ENCODE measurements at places on chromosomes 3 and 15.
A peak's percentile ranks its signal among the peaks of the same experiment; 100 is the strongest.

DNA sequence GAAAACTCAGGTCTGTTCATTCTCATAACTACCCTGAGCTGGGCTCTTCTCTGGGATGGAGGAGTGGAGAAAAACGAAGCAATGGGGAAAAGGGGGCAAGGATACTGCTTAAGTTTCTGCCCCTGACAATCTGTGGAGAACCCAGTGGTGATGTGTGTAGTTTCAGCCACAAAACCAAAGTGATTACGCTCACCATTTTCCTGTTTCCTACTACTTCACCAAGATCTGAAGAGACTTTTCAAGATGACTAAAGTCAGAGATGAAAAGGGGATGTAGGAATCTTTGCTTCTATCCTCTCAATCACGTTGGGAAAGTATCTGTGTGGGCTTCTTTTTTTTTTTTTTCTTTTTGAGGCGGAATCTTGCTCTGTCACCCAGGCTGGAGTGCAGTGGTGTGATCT lies 8.3 kb upstream of the UBE2E1 start:
- no peak for DNase-seq

DNA sequence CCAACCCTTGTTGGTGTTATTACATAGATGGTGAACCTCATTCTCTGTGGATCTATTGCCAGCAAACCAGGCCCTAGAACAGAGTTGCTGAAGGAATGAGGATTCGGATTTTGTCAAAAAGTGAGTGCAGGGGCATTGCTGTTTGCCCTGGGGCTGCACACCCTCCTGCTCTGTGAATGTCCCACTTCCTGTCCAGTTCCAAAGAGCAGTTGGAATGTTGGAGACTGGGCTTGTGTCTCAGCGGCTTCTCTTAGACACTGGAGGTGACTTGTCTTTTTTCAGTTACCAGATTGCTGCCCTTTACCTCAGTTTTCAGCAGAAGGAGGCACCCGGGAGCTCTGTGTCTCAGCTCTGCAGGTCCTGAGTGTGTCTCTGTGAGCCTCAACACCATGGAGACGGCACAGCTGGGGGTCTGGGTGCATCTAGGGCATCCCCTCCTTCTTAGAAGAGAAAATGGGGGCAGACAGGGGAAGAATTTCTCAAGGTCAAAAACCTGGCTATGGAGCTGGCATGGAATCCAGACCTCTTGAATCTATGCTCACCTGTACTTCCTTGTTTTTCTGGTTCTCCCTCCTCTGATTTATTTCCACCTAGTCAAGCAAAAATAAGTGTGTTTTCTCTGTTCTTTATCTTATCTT lies 46.3 kb downstream of the LIMD1 start:
- DNase-seq: no peak

GRCh38 chr3:120093911-120094775 lies at the start of gene GSK3B:
Gene GSK3B (minus strand): TSS chr3:120094447. CDS start chr3:120093434, 1,013 bp downstream.
- DNase-seq: peak; percentile 97

DNA sequence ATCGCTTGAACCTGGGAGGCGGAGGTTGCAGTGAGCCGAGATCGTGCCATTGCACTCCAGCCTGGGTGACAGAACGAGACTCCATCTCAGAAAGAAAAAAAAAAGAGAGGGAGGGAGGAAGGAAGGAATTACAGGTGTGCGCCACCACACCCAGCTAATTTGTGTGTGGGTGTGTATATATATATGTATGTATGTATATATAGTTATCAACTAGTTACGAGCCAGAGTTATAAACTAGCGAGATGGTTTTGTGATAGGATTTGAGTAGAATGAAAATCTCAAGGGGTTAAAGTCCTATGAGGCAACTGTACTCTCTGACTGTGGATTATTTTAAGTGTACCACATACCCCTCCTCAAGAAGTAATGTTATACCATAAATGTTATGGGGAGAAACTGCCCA lies 50.9 kb upstream of the SIN3A start:
- no peak for DNase-seq

GRCh38 chr3:124510290-124510689 lies 220.0 kb upstream of the UMPS start:
- no peak for DNase-seq

- no peak for DNase-seq
Measured at GRCh38 chr3:95134693-95135413, 1072.0 kb downstream of the NSUN3 start.

DNA sequence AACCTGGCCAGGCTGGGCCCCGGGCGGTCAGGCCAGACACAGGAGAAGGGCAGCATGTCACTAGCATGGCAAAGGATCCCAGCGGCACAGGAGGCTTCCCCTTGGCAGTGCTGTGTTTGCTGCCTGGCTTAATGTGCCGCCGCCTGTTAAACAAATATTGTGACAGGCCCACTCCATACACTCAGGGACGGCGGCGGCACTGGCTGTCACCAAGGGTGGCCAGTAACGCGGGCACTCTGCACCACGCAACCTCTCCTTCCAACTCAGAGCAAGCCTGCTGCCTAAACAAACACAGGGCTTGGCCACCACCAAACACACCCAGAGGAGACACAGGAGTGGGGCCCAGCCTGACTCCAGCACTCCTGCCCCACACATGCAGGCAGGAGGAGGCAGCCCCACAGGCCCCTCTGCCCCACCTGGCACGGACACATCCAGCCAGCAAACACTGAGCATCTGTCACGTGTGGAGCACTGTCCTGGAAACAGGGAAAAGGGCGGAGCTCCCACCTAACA lies 48.0 kb downstream of the TPRA1 start:
- DNase-seq: no peak

DNA sequence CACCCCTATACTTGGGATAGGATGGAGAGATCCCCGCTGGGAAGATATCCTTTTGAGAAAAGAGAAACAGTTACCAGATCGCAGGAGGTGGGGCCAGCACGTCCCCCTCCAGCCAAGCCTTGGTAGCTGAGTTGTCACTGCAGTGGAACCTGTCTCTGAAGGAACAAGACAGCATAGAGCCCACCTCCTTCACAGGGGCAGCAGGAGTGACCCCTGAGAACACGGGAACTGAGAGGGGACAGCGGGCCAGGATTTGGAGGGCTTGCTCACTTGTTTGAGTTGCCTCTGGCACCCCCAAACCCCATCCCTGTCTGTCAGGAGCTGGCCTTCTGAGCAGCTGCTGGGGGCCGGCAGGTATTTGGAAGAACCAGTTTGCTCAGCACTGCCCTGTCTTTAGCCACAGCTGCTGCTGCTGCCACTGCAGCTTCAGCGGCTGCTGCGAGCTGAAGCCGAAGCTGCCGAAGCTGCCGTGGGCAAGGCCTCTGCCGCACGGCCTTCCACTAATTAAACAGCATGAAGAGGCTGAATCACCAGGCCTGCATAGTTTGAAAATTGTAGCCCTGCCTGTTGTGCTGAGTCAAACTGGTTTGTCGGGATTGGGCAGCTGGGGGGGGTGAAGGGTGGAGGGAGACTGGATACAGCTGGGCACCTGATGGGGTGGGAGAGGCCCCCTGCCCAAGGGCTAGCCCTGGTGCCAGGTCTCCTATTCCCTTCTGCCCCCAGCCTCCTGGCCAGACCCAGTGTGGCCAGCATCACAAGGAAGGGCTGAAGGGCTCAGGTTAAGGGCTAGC lies 4.0 kb downstream of the EPHB3 start:
- no peak for DNase-seq

DNA sequence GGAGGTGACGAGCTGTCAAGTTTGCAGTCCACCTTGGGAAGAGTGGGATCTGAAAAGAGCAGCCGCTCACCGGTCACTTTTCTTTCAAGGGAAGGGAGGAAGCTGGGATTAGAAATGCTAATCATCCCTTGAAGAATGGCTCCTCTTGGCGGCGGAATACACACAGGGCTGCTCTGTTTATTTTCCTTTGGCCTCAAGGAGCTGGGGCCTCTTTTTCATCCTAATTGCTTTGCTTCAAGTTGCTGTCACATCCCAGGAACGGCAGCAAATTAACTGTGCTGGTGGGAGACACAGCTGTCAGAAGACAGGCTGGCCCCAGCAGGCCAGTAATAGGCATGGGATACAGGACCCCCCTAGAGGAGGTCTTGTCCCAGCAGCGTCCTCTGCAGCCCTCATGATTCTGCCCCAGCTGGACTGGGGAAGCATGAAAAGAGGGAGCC lies 6.7 kb downstream of the KBTBD13 start:
- DNase-seq: no peak

DNA sequence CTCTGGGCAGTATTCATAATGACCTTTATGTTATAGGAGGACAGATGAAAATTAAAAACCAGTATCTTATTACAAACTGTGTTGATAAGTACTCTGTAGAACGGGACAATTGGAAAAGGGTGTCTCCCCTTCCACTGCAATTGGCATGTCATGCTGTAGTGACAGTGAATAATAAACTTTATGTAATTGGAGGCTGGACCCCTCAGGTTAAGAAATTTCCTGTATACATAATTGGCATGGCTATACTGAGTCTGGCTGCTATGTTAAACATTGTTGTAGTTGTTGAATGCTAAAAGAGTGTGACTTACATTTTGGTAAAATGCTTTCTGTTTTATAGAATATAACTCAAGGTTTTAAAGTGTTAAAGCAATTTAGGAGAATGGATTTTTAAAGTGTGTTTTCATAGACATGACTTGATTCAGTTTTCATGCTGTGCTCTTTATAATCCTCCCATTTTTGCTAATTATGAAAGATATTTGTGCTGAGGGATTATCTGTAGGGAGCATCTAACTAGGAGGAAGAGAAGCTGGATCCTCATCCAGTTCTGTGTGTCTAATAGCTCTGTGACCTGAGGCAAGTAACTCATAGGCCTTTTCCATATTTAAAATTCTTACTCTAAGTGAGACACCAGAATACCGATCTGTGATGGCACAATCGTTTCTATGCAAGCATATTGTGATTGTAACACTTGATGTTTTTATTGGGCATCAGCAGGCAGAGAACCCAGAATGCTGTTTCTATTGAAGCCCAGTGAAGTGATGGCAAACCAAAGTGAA lies 13.0 kb downstream of the KBTBD12 start:
- DNase-seq: no peak

GRCh38 chr3:4297486-4297885 lies 5.7 kb upstream of the SETMAR start:
- DNase-seq: no peak

DNA sequence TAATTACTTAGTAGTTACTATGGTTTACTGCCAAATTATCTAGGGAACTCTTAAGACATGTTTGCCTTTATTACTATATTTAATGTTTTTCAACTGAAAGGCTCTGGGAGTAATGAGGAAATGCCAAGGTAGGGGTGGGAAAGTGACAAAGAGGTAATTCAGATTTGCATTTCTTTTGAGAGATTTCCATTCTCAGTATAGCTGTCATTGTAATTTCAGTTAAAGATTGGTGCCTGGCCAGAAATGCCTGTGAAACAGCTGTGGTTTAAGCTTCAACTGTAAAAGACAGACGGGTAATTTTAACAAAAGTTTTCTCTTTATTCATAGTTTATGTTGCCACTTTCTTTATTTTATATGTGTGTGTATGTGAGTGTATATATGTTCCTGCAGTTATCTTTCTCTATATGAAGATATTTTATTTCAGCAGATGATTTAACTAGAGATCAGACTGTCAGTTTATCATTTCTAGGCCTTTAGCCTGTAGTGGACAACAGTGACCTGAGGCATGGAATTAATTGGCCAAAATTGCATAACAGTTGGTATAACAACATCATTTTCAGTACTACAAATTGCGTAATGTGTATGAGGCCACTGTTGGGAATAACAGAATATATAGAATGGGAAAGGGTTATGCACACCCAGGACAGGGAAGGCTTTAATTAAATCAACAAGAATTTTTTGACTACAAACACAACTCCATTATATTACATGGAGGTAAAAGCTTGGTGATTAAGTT lies 119.0 kb downstream of the BBX start:
- DNase-seq: no peak

DNA sequence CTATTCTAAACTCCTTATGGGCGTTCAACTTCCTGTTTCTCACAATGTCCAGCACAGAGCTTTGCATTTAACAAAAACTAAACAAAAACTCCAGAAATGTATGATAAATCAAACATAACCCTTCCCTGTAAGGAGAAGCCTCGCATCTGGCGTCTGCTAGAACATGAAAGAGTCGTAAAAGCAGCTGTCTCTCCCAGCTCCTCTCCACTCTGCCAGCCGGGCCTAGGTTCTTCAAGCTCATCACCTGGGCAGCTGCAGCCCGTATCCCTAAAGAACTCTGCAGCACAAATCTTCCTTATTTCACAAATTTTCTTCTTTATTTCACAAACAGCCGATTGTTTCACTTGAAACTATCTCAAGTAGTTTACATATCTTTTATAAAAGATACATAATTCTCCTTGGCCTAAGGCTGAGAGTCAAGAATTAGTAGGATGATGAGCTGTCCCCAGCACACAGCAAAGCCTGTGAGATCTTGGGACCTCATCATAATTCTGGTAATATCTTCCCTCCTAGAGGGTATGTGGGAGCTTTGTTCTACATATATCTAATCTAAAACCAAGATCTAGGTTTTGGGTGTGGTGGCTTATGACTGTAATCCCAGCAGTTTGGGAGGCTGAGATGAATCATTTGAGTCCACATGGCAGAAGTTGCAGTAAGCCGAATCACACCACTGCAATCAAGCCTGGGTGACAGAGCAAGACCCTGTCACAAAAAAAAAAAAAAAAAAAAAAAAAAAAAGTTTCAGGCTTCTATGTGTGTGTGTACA lies 35.3 kb downstream of the ANXA2 start:
- DNase-seq: no peak

DNA sequence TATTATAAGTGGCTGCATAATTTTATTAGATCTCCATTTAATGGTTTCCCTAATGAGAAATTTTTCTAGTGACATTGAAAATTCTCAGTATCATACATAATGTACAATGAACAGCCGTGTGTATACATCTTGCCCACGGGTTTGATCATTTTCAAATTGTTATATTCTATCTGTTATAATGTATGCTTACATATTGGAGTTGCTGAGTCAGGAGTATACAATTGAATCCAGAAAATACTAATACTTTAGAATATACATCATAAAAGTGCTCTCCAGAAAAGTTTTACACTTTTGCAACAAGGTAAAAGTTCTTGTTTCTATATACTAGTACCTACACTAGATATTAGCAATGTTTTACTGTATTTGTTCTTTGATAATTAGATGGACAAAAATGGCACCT lies 82.8 kb downstream of the SPATA16 start:
- DNase-seq: no peak

DNA sequence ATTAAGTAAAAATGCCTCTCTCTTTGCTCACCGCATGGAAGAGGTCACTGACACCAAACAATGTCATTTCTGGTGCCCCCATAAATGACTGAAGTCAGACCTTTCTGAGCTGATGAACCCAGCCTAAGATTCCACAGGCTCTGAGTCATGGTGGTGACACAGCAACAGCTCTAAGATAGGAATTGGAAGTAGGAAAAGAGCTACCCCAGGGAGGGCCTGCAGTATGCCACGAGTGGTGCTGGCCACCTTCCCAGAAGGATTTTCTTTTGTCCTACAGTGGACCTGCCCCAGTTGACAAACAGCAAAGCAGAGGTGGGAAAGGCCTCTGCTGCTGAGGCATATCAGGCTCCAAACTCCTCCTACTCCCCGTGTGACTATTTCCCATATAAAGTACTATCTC lies 208.1 kb downstream of the MINAR1 start:
- no peak for DNase-seq

Data from stimulated activated CD4-positive, alpha-beta T cell treated with anti-CD3 and anti-CD28 coated beads, Interleukin-12 subunit alpha, Interleukin-12 subunit beta, amount 100 ng/mL, for 4 hours (primary cell).